ENCODE measurements at places on chromosomes 11 and 22. TPM values are rescaled to one million over a fixed set of nuclear protein-coding genes. Genes with fewer than 3 reads are reported as not detected.

- no peak for DNase-seq
These were observed 515.2 kb upstream of the TENM4 start for GRCh38 chr11:79956061-79956460.

The SLC17A6 gene
- not detected for total RNA-seq

The CALCB gene
- total RNA-seq = 0.29 TPM

DNA sequence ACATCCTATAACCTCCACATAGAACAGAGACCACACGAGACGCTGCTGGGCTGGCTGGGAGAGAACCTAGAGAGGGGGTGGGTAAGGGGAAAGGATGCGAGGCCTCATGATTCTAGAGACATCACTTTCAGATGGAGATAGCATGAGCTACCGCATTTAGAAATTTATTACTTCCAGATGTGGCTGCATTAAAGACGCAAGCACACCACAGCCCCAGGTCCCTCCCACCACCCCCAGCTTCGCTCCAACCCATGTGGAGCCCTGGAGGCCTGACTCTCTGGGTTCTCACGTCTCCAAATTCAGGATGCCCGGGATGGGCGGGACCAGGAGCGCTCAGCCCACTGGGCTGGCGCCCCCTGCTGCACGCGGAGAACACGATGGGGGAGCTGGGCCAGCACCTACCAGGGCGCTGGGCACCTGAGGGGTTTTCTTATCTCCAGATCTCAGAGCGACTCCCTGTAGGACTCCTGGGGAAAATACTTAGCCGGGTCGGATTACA lies 13.6 kb downstream of the MRPL21 start:
- no peak for DNase-seq

The HEPHL1 gene
- not detected for total RNA-seq

The TCN1 gene
- total RNA-seq = 1.3 TPM

The ACR gene
- not detected for total RNA-seq

DNA sequence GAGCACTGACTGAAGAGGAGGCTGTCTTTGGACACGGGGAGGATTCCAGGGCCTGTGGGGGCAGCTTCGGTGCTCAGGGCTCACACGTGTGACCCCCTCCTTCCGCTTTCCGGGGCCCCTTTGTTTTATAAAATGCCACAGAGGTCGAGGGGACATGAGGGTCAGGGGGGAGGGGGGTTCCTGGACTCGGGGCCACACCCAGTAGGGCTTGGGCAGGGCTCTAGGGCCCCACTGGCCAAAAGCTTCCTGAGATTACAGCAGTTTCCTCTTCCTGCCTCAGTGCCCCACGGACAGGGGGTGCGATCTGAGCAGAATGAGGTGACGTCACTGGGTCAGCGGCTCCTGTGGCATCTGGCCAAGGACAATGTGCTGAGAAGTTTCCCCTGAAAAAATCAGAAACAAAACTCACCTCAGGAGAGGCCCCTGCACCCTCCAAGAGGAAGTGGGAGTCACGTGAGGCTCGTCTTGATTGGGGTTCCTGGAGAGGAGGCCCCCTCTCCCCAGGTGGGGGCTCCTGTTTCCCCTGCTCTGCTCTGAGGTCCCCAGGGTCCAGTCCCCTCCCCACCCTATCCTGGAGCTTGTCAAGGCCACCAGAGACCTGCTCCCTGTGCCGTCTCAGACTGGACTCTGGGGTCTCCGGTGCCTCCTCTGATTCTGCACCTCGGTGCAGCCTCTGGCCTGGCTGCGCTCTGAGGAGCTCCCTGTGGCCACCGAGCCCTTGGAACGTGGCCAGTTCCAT lies 6.4 kb upstream of the IFITM3 start:
- DNase-seq = no peak

DNA sequence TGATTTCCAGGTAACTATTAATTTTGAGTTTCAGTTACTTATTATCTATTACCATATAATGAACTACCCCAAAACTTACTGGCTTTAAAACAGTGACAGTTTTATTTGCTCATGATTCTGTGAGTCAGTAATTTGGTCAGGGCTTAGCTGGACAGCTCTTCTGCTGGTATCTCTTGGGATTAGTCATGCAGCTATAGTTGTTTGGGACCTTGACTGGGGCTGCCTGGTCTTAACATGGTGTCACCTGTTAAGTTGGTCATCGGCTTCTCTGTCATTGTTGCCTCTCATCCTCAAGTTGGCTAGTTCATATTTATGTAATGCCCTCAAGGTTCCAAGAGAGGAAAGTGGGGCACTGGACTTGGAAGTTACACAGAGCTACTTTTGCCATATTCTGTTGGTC lies 177.5 kb downstream of the TMEM135 start:
- DNase-seq = no peak

- no peak for DNase-seq
These were observed 845.3 kb downstream of the FAM181B start for GRCh38 chr11:81888391-81888790.

GRCh38 chr22:34814260-34815025 lies 251.5 kb upstream of the ISX start:
- DNase-seq = peak; percentile 68

GRCh38 chr11:125114518-125114917 lies 3.1 kb upstream of the TMEM218 start:
- DNase-seq = no peak

The MMP8 gene
- total RNA-seq = not detected

The UBQLNL gene
- 0.06 TPM for total RNA-seq

DNA sequence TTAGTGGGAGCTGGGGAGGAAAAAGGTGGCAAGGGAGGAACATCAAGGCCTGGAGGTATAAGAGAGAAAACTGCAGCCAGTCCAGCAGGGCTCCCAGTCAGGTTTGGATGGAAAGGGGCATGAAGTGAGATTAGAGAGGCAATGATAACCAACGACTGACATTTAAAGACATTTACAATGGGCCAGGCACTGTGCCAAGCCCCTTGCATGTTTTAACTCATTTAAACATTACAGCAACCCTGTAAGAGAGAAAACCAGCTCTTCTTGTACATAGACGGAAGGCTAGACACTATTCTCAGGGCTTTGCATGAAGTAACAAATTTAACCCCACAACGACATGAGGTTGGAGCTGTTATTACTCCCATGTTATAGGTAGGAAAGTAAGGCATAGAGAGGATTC lies 32.1 kb upstream of the PAK1 start:
- DNase-seq = no peak

The ANO1 gene
- total RNA-seq = 0.07 TPM

DNA sequence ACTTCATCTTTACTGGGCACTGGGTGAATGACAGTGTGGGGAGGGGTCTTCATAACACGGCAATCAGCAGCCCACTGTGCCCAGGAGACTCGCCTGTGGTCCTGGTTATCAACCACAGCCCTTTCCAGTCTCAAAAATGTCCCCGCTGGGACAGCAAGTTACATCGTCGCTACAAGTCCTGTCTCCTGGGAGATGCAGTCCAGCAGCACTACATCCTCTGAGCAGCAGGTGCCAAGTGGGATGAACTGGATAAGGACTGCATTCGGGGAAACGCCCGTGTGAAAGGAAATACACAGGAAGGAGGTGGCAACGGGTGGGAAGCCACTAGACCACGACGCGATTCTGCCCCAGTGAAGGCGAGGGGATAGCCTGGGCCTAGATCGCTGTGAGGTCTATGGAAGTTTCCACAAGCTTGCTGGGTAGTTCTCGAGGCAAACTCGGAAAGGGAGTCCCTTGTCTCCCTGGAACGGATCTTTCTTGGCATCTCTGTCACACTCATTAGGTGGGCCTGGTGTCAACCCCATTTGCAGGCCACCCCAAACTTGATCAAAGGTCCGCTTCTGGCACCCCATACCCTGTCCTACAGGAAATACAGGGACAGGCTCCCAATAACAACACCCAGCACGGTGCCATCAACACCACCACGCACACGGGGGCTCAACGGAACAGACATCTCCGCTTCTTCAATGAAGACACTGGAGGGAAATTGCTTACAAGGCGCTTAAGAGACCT lies 4.4 kb downstream of the ASCL2 start:
- no peak for DNase-seq

- DNase-seq = no peak
These were observed 473 bp downstream of the FNBP4 start for GRCh38 chr11:47766509-47767227.

The C11orf86 gene
- not detected for total RNA-seq

DNA sequence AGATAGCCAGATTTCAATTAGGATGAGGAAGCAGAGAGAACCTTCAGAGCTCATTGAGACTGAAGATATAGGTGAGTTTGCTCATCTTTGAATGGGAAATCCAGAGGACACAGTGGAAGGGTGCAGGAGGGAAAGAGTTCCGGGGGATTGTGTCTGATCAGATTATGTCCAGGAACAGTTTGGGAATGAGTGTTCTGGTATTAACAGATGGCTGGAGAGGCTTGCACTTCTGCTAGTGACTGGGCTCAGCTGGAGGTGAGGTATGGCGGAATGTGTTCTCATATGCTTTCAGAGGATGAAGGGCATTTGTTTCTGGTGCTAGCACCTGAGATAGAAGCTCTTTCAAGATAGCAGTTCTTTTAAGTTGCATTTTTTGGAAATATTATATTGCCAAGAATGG lies 27.6 kb downstream of the ALKBH3 start:
- no peak for DNase-seq

The IMMP1L gene
- total RNA-seq = 26.2 TPM

GRCh38 chr11:1205987-1206331 lies 16.9 kb upstream of the MUC5B start:
- no peak for DNase-seq

GRCh38 chr22:27416511-27417420 lies 384.8 kb downstream of the MN1 start:
- DNase-seq = no peak

GRCh38 chr22:50342651-50343540 lies at the start of gene PPP6R2:
Gene PPP6R2 (plus strand): TSS chr22:50343327. CDS start chr22:50393909, 50,582 bp downstream.
- no peak for DNase-seq

DNA sequence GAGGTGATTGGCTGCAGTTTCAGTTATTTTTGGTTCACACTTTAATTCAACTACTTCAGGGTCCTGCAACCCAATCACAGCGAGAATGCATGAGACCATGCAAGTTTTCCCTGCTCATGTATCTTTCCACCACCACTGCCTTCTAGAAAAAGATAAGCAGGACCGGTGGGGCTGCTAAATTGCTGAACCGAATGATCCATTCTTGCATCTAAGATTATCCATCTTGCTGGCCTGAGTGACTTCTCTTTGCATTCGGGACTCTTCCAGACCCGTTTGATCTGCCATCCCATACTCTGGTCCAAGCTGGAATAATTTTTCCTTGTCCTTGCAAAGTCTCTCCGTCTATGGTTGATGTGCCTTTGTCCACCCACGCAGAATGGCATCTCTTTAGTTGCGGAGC lies 56.3 kb upstream of the TP53I11 start:
- no peak for DNase-seq

GRCh38 chr22:26536056-26536761 lies 23.9 kb upstream of the TFIP11 start:
- DNase-seq = no peak

DNA sequence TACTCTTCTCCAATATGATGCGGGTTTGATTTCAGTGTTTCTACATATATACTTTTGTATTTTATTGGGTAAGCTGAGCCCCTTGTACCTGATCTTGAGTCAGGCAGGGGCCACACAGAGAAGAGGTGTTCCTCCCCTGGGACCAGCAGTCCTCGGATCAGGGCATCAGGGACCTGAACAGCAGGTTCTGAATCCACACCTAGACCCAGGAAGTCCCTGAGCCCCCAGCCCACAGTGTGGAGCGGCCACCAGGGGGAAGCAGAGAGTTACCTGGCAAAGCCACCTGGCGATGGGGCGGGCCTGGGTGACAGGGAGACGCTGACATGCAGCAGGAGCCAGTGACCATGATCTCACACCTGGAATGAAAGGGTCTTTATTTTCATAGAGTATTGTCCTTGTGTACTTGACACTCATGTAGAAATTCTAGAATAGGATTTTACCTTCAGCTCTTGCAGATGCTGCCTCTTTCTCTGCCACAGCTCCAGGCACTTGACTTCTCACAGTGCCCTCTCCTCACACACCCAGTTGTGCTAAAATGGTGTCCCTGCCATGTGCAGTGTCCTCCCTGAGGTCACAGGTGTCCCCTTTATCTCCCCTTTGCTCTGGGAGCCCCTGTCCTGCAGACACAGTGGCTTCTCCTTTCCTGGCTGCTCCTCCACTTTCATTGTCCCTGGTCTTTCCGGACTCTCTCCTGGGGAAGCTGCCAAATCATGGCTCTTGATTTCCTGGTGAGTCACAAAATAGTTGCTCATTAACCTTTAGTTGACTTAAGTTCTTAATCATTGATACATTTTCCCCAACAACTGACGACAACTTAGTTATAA lies 48.5 kb downstream of the GGTLC2 start:
- peak; percentile 42 for DNase-seq

DNA sequence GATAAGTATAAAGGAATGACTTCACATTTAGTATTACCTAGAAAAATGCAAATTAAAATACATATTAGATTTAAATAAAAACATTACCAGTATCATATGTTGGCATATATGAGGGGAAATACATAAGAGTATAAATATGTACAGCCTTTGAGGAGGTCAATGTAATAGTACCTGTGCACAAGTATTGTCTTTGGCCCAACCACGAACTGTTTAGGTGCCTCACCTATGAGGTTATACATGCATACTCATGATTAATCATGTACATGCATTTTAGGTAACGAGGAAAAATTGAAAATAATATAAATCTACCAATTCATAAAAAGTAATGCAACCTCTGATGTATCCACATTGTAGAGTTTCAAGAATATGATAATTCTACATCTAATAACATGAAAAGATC lies 909.8 kb downstream of the METTL15 start:
- DNase-seq = no peak

DNA sequence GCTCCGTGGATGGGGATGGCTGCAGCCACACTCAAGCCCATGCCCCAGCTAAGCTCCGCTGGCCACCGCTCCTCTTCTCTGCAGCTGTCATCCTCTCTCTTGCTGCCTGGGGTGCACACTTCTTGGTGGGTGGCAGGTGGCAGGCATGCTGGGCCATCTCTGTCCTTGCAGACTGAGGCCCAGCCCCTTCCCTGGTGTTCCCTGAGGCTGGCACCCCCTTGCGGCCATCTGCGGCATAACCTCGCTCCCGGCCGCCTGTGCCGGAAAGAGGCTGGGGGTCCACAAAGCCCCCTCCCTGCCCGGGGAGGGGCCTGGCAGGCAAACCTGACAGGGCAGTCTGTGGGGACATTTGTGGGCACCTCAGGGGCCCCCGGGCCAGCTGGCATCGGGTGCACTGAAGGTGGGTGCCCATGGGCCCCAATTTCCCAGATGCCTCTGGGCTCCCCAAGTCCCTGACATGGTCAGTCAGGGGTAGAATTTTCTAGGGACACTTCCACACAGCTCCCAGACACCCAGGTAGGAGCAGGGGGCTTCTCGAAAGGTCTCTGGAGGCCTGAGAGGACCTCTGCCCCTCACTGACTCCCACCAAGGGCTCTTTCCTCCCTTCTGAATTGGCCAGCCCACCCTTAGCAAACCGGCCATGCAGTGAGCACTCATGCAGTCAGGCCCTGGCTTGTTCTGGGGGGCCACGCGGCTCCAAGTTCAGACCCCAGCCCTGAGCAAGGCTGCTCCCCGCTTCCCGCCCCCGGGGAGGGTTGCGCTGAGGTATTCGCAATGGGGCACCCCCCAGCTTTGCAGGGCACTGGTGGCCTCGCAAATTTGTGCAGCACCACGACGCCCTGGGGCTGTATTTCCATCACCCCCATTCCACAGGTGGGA lies 23.5 kb upstream of the TH start:
- DNase-seq = no peak

GRCh38 chr11:124582565-124582964 lies 12.8 kb downstream of the OR8A1 start:
- no peak for DNase-seq
